Psoas muscle (tissue), 8 donors: ENCODE measurements at places on chromosomes 13 and 19.

- H3K4me3 ChIP-seq: no peak overlapping the region
- no peaks in the 10 kb centered on the region for H3K36me3 ChIP-seq
- no peaks in the 10 kb centered on the region for H3K4me1 ChIP-seq
Measured at GRCh38 chr19:21468791-21469190, 36.6 kb upstream of the ZNF429 start.

GRCh38 chr19:48480183-48480557 lies 11.0 kb downstream of the CYTH2 start:
- no peaks in the 10 kb centered on the region for H3K36me3 ChIP-seq
- H3K27me3 ChIP-seq: no peaks in the 10 kb centered on the region
- H3K4me1 ChIP-seq: peaks cover 19% of the 10 kb centered on the region

DNA sequence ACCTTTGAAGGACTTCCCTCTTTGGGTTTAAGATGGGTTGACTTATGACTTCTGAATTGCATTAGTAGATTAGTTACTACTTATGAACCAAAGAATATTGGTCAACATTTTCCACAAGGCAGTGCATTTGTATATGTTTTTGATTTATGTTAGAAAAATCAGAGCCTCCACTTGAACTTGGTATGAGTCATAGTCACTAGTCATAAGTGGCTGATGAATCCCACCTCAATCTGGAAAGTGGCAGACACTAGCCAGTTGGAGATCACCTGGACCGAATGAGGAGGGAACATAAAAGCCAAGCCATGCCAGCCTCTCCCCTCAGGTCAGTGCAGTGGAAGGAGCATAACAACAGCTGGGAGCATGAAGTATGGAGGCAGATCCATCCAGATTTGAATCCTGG lies 39.3 kb upstream of the SPART start:
- H3K4me1 ChIP-seq: no peaks in the 10 kb centered on the region
- H3K36me3 ChIP-seq: no peaks in the 10 kb centered on the region
- H3K4me3 ChIP-seq: no peak overlapping the region

GRCh38 chr13:79780240-79780639 lies 299.3 kb downstream of the NDFIP2 start:
- H3K4me1 ChIP-seq: no peaks in the 10 kb centered on the region
- no peaks in the 10 kb centered on the region for H3K27me3 ChIP-seq
- peak overlapping the region; percentile 19 for H3K27ac ChIP-seq
- peak overlapping the region; percentile 33 for H3K4me3 ChIP-seq

- no peaks in the 10 kb centered on the region for H3K27me3 ChIP-seq
- no peaks in the 10 kb centered on the region for H3K36me3 ChIP-seq
- no peak for DNase-seq
- no peak overlapping the region for H3K27ac ChIP-seq
- H3K4me3 ChIP-seq: no peak overlapping the region
- H3K4me1 ChIP-seq: no peaks in the 10 kb centered on the region
Measured at GRCh38 chr19:21335721-21336120, 6.5 kb upstream of the ZNF708 start.

- H3K4me3 ChIP-seq: no peak overlapping the region
- H3K27ac ChIP-seq: no peak overlapping the region
- H3K36me3 ChIP-seq: no peaks in the 10 kb centered on the region
- DNase-seq: no peak
- H3K4me1 ChIP-seq: no peaks in the 10 kb centered on the region
Measured at GRCh38 chr19:38800577-38801347, 11.8 kb downstream of the LGALS7B start.
